T-helper 2 cell treated with Interferon-gamma antibody and Interleukin-4, amounts not matched to agents 5 μg/mL and 100 μg/mL, for 36 hours (primary cell): ENCODE measurements at places on chromosomes 12 and 14.

GRCh38 chr12:109137055-109137454 is 20.7 kb downstream of the ACACB start:
- no peak for DNase-seq

GRCh38 chr14:96409701-96410100 is 17.8 kb downstream of the AK7 start:
- no peak for DNase-seq

- no peak for DNase-seq
Measured at GRCh38 chr14:76922584-76922983, 96.4 kb downstream of the LRRC74A start.

DNA sequence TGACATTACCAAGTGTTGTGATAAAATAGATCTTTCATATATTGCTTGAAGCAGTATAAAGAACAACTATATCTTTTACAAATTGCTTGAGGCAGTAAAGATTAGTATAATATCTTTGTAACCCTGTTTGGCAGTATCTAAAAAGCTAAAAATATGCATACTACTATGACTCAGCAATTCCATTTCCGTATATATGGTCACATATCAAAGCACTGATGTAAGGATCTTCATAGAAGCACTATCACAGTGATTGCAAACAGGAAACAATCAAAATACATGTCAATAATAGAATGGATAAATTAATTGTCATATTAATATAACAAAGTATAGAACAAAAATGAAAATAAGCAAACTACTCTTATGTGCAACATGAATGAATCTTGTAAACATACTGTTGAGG is 158.4 kb upstream of the IGF1 start:
- no peak for DNase-seq

- DNase-seq: no peak
Measured at GRCh38 chr12:124233041-124233796, 61.7 kb upstream of the RFLNA start.
